Right atrium auricular region (tissue), 2 donors: ENCODE measurements at places on chromosomes 2 and 18. TPM values are rescaled to one million over a fixed set of nuclear protein-coding genes. Genes with fewer than 3 reads are reported as not detected.

KCNJ3 gene
- total RNA-seq, result 46.5 TPM

MPPE1 gene
- 28.9 TPM for total RNA-seq

MAL gene
- 8.7 TPM for total RNA-seq

SAG gene
- total RNA-seq, result not detected

TRPM8 gene
- total RNA-seq, result not detected

TMEM163 gene
- total RNA-seq, result 8.9 TPM

KCNG2 gene
- not detected for total RNA-seq

IL36B gene
- not detected for total RNA-seq

GKN2 gene
- total RNA-seq, result not detected

UGT1A3 gene
- total RNA-seq, result not detected

EIF2AK2 gene
- total RNA-seq, result 12.5 TPM

KLHL41 gene
- 44.0 TPM for total RNA-seq

AOX1 gene
- 48.2 TPM for total RNA-seq

ALK gene
- 0.26 TPM for total RNA-seq

SERPINB5 gene
- total RNA-seq, result not detected

RUFY4 gene
- not detected for total RNA-seq

SRD5A2 gene
- total RNA-seq, result not detected

HRH4 gene
- total RNA-seq, result not detected

CNDP1 gene
- not detected for total RNA-seq

COL4A3 gene
- total RNA-seq, result 2.7 TPM

ELP2 gene
- 31.4 TPM for total RNA-seq

PGAP1 gene
- total RNA-seq, result 5.7 TPM

LDLRAD4 gene
- total RNA-seq, result 41.2 TPM

PLEK gene
- total RNA-seq, result 3.1 TPM
